ENCODE measurements at places on chromosomes 2 and 18. TPM values are rescaled to one million over a fixed set of nuclear protein-coding genes. Genes with fewer than 3 reads are reported as not detected.

- no peak for DNase-seq
Observed at GRCh38 chr2:85073033-85073432, 60.2 kb upstream of the TCF7L1 start.

The USP40 gene
- 23.3 TPM for total RNA-seq

- no peak for DNase-seq
Observed at GRCh38 chr2:160533482-160533881, 39.9 kb upstream of the RBMS1 start.

DNA sequence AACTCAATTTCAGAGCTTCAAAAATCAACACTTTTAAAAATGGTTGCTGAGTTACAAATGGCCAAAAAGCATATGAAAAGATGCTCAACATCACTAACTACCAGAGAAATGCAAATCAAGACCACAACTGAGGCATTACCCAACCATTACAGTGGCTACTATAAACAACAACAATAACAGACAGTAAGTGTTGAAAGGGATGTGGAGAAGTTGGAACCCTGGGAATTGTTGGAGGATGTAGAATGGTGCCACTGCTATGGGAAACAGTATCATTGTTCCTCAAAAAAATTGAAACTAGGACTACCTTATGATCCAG lies 173.3 kb upstream of the SPRED2 start:
- DNase-seq, result no peak

DNA sequence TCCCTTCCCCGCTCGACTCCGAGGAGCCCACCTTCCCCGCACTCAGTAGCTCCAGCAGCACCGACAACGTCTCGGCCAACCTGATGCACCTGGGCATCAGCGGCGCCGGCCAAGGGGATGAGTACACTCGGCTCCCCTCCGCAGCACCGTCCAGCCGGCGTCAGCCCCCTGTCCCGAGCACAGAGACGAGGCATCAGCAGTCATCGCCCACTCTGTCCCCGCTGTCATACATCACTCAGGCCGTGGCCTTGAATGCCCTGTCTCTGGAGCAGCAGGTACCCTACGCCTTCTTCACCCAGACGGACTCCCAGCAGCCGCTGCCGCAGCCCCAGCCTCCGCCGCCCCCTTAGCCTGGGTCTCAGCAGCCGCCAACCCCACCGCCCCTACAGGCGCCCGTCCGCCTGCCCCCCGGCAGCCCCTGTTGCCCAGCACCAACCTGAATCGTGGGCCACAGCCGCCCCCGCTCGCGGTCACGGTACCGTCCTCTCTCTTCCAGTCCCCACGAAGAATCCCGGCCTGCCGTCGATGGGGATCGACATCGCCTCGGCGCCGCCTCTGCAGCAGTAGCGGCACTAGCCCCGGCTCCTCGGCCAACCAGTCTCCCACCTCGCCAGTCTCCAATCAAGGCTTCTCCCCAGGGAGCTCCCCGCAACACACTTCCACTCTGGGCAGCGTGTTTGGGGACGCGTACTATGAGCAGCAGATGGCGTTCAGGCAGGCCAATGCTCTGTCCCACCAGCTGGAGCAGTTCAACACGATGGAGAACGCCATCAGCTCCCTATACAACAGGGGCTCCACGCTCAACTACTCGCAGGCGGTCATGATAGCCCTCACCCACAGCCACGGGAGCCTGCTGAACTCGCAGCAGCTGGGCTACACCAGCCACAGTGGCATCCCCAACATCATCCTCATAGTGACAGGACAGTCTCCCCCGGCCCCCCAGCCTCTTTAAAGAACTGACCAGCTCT lies 1195.9 kb upstream of the CHAC2 start:
- no peak for DNase-seq

- DNase-seq, result no peak
Observed at GRCh38 chr2:68258851-68259250, 6.5 kb upstream of the PPP3R1 start.

The C1GALT1C1L gene
- total RNA-seq, result 0.56 TPM

DNA sequence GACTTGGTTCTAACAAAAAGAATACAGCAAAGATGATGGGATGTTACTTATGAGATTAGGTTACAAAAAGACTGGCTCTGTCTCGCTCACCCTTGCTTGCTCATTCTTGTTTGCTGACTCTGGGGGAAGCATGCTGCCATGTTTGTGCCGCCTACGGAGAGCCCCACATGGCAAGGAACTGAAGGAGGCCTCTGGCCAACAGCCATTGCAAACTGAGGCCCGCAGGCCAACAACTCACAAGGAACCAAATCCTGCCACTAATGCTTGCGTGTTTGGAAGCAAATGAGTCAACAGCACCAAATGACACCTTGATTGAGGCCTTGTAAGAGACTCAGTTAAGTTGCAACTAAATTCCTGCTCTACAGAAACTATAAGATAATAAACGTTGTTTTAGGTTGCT lies 297.6 kb upstream of the STON1 start:
- DNase-seq, result no peak
